Cerebellum (tissue), 4 donors: ENCODE measurements at places on chromosomes 6 and 20. TPM values are rescaled to one million over a fixed set of nuclear protein-coding genes. Genes with fewer than 3 reads are reported as not detected.

GRCh38 chr6:113995634-113996033 lies 24.7 kb upstream of the HDAC2 start:
- DNase-seq: no peak

DNA sequence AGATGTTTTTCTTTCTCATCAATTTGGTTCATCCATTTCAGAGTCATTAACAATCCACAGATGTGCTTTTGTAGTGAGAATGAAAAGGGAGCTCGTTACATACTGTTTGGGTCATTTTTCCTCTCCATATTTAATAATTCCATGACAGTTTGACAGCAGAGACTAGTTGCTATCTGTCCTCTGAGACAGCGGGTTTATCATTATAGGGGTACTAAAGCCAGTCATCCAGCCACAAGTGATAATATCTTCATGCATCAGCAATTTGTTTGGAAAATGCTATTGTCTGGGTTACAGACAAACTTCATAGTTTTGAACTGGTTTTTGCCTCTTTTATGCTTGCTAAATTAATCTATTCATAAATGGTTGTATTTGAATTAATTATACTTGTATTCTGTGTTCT lies 350.6 kb upstream of the FLRT3 start:
- DNase-seq: no peak

GRCh38 chr6:148166339-148166968 lies 176.2 kb upstream of the SASH1 start:
- DNase-seq: peak; percentile 11

- no peak for DNase-seq
Measured at GRCh38 chr20:25566821-25567220, 18.5 kb downstream of the NINL start.

- DNase-seq: no peak
Measured at GRCh38 chr6:73903155-73903554, 207.2 kb downstream of the CD109 start.

- no peak for DNase-seq
Measured at GRCh38 chr20:62064770-62065673, 659 bp downstream of the TAF4 start.

GRCh38 chr6:31351401-31352309 lies 5.3 kb downstream of the HLA-B start:
- no peak for DNase-seq

GRCh38 chr6:14060971-14061370 lies 56.6 kb upstream of the CD83 start:
- DNase-seq: peak; percentile 73

DNA sequence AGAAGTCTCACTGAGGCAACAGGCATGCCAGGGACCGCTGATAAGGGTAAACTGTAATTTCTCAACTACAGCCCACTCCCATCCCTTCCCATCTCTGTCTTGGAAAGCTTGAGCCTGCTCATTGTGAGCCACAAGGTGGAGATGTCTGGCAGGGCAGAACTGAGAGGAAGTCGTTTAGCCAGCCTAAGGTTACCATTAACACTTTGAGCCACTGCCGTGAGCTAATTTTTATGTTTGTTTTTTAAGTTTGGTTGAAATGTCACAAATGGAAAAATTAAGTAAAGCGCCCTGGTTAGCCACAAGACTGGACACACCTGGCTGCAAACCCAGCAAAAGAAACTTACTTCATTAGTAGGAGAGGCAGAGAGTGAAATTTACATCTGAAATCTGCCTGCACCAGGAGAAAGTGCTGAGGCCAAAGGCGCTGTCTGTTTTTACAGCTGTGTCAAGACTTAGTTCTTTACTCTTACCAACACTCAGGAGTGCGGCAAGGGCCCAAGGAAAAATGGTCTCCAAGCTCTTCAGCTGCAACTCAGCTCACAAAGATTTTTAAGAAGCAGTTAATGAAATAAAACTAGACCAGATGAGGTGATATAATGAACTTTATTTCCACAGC lies 50.0 kb upstream of the FAM83C start:
- DNase-seq: no peak

DNA sequence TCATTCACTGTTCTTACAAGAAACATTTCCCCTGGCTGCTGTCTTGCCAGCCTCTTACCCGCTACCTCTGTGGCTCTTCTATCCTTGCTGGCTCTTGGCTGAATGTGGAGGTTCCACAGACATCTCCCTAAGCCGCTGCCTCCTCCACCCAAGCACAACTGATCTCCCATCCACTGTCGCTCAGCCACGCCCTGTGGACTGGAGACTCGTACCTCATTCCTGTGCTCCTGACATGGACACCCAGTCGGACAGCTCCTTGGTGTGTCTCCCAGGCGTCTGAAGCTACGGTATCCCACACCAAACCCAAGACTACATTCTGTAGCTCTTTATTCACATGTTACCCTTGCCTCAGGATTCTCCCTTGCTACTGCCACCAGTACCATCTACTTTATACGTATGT lies 19.3 kb downstream of the RAE1 start:
- DNase-seq: no peak

GRCh38 chr6:4615231-4615630 lies 161.0 kb upstream of the CDYL start:
- no peak for DNase-seq

GRCh38 chr20:38249536-38250310 lies 10.8 kb downstream of the KIAA1755 start:
- no peak for DNase-seq

DNA sequence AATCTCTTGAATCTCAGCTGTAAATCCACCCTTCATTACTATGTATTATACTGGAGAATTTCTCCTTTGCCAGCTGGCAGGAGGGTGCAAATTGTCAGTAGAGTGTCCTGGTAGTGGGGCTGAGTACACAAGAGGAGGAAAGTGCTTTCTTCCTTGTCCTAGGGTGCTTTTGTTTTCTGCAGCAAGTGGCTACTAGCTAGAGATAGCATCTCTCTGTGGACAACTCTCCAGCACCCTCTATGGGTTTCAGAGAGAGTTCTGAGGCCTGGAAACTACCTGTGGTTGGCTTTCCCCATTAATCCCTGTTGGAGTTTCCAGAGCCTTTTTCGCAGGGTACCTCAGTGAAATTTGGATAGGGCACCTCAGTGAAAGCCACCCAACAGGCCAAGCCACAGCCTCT lies 422.5 kb upstream of the RGS17 start:
- DNase-seq: no peak

DNA sequence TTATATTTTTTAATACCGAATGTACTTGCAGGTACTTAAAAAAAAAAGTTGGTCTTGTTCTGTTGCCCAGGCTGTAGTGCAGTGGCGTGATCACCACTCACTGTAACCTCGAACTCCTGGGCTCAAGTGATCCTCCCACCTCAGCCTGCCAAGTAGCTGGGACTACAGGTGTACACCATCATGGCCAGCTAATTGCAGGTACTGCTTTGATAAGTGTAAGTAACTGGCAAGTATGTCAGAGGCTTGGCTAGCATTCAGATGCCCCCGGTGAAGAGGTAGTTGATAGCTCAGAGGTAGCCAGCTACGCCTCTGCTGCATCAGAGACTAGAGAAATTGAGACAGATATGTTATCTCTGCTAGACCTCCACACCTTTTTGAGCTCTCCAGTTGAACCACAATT lies 40.5 kb downstream of the BTBD9 start:
- no peak for DNase-seq

The TRDN gene
- 0.09 TPM for total RNA-seq

The ALDH8A1 gene
- total RNA-seq: 5.9 TPM

The LGSN gene
- total RNA-seq: not detected

The POU5F1 gene
- not detected for total RNA-seq

The BFSP1 gene
- 1.5 TPM for total RNA-seq

The ZDHHC14 gene
- total RNA-seq: 14.2 TPM
